GF-D8 (cell line): ENCODE measurements at places on chromosomes 7 and 10.

DNA sequence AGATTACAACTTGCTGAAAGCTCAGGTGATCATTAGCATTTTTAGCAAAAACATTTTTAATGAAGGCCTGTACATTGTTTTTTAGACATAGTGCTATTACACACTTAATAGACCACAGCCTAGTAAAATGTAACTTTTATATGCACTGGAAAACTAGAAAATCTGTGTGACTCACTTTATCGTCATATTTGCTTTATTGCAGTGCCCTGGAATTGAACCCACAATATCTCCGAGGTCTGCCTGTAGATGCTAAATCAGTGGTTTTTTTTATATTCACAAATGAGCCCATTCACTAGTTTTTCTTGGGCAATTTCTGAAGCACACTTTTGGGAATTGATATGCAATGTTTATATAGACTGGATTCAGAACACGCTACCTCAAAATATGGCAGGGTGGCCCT lies 105.1 kb downstream of the PTPRN2 start:
- DNase-seq, result no peak

GRCh38 chr10:15189133-15189885 lies 20.8 kb upstream of the NMT2 start:
- no peak for DNase-seq

DNA sequence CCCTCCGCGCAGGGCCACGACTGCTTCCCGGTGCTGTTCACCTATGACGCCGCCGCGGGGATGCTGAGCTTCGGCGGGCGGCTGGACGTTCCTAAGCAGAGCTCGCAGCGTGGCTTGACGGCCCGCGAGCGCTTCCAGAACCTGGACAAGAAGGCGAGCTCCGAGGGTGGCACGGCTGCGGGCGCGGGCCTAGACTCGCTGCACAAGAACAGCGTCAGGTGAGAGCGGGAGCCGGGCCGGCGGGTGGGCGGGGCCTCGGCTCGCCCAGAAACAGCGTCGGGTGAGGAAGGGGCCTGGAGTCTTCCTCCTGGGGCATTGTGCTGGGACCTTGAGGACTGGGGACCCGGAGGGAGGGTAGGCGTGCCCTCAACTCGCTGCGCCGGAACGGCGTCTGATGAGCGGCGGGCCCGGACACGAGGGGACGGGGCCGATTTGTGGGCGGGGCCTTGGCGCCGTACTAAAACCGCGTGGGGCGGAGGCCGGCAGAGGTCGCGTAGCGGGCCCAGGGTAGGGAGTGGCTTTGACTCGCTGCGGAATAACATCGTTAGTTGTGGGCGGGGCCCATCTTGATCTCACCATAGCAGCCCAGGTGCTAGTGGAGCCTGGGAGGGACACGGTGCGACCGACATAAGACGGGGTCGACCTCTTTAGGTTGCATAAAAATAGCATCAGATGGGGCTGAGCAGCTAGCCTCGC lies 15.6 kb downstream of the PDAP1 start:
- no peak for DNase-seq

DNA sequence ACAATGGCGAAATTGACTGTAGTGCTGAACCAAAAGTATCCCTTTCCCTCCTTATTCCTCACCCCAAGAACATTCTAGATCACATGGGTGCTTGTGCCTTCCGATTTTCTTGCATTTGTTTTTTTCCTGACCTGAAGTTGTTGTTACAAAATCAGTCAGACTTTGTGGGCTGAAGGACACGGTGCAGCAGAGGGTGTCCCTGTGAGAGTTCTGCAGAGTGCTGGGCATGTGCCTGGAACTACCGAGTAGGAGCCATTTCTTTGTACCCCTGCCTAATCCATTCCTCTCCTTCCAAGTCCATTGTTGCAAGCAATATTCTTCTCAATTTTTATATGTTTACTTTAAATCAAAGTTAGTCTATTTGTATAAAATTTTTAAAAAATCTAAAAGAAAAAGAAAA lies 35.3 kb upstream of the GJD4 start:
- no peak for DNase-seq

GRCh38 chr7:141228482-141228881 lies 154.6 kb downstream of the TMEM178B start:
- no peak for DNase-seq

DNA sequence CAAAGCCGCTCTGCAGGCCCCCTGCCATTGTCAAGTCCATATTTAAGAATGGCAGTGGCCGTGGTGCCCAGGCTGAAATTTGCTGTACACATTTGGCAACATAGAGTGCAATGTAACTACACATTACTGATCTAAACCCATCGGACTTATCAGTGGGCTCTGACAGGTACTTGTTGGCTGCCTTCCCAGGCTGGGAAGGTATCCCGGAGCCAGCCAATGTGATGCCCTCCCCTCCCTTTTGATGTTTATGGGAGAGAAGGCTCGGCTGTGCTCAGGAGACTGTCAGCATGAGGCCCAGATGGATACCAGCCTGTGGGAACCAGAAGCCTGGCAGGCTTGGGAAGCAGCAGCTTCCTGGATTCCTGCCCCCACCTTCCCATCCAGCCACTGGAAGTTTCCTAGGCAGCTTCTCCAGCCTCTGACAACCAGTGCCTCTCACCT lies 146.1 kb upstream of the TCF7L2 start:
- no peak for DNase-seq

GRCh38 chr10:98472196-98472595 lies 25.5 kb upstream of the HPS1 start:
- no peak for DNase-seq

GRCh38 chr10:17023386-17024298 lies 106.0 kb downstream of the CUBN start:
- peak; percentile 60 for DNase-seq
